ENCODE measurements at places on chromosomes 6 and 20.
A peak's percentile ranks its signal among the peaks of the same experiment; 100 is the strongest.

DNA sequence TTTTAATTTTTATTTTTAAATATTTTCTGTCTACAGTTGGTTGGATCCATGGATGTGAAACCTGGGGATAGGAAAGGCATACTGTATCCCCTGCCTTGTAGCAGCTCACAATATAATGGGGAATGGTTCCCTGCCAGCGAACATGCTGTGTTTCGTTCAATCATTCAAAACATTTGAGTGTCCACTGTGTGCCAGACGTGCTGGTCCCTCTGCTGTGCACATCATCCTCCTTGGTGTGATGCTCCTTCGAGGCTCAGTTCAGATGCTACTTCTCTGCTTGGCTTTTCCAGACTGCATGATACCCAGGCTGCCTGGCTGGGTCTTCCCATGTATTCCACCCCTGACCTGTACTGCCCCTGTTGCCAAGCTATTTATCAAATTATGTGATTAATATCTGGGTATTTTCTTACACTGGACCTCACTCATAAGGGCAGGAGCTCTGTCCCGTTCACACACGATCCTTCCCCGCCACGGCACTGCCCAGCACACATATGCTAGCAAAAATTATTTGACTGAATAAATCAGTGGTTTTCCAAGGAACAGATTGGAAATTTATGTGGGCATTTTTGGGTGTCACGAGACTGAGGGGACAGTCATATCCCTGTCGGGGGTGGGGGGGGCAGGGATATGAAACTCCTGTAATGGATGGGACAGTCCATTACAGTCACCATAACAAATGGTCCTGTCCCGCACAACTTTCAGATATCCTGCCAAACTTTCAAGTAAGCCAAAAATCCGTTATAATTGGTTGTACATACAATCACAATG lies 4.9 kb downstream of the SDCBP2 start:
- DNase-seq = peak; percentile 27

DNA sequence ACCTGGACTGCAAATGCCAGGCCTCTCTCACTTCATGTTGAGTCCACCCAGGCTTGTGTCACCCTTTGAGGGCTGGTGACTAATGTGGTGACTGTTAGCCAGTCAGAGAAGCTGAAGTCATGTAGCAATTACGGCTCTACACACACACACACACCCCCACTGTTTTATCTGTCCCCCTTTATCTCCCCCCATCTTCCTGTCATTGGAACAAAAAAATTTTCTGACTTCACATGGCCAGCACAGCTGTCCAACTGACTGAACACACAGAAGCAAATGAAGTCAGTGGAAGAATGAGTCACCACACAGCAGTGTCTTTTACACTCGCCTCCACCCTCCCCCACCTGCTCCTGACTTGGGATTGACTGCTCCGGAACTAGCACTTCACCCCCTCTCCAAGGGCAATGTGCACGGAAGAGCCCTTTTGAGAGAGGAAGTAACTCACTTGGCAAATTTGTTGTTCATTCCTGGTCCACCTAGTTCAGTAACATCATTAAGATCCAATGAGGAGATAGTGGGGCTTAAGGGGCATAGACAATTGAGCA lies 198.0 kb downstream of the RNF144B start:
- DNase-seq = no peak

DNA sequence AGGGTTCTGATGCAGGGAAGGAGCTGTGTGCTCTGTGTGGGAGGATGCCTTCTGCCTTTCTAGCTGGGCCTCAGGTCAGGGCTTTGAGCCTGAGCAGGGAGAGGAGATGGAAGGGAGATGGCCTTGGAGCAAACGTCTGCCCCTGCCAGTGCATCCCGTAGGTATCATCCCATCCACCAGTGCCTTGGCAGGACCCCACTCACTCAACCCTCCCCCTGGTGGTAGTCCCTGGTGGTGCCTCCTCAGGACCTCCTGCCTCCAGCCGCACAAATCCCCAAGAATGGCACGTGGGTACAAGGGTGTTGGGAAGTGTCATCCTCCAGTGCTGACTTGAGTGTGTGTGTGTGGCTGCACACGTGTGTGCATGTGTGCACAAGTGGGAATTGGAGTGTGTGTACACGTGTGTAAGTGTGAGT lies 23.1 kb upstream of the MICB start:
- DNase-seq = peak; percentile 80

- no peak for DNase-seq
Observed at GRCh38 chr6:158559338-158559894, 475 bp upstream of the TMEM181 start.

DNA sequence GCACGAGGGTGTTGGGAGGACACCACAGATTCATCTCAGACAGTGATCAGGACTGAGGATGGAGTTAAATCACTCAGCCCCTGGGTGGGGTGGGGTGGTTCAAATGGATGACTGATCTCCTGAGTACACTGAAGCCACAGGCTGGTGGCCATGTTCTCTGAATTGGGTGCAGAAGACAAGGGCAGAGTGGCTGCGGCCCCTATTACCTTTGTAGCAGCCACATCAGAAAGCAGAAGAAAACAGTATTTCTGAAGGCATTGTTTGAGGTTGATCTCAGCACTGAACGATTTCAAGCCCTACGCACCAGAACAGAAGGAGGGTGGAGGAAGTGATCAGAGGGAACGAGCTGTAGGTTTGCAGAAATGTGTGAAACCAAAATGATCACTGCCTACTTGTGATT lies 71.6 kb downstream of the SH3BGRL2 start:
- DNase-seq = no peak

- DNase-seq = no peak
Observed at GRCh38 chr6:128389820-128390534, 130.4 kb downstream of the PTPRK start.

- DNase-seq = no peak
Observed at GRCh38 chr6:35036059-35036827, 104.9 kb downstream of the TCP11 start.

DNA sequence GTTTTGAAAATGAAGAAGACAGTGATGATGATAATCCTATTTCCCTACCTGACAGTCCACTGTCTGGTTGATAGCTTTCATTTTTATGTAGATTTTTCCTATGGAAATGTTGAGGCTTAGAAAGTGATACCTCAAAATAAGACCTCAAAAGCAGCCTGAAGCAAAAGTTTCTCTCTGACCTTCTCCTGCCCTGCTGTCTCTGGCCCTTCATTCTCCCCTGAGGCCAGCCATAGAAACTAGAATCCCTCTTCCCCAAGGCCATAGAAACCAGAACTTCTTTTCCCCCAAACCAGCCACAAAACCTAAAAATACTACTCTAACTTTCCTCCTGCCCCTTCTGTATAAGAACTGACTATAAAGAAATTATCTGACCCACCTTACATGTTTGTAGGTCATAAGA lies 52.6 kb upstream of the GCM1 start:
- no peak for DNase-seq

DNA sequence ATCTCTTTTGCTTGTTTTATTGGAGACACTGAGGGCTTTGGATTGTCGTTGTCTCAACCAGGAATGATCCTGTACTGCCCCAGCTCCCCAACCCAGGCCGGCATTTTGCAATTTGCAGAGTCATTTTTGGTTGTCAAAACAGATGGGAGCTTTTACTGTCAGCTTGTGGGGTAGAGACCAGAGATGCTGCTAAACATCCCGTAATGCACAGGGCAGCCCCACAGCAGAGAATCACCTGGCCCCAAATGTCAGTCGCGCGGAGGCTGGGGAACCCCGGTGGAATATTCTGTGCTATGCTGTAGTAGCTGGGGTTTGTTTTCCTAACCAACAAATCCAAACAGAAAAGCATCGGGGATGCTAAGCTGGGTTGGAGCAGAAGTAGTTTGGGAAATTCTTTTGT lies 99.7 kb downstream of the TSHZ2 start:
- DNase-seq = no peak

- no peak for DNase-seq
Observed at GRCh38 chr20:53822534-53822933, 228.9 kb upstream of the ZNF217 start.

GRCh38 chr20:13788167-13788834 lies 3.5 kb downstream of the NDUFAF5 start:
- peak; percentile 81 for DNase-seq

- no peak for DNase-seq
Observed at GRCh38 chr6:131744432-131745287, 33.8 kb upstream of the CTAGE9 start.

- DNase-seq = peak; percentile 32
Observed at GRCh38 chr6:166618251-166618650, 8.8 kb downstream of the RPS6KA2 start.

GRCh38 chr20:23152902-23153301 lies 66.8 kb upstream of the CD93 start:
- DNase-seq = no peak

- no peak for DNase-seq
Observed at GRCh38 chr20:5807431-5807830, 57.2 kb downstream of the SHLD1 start.

- DNase-seq = no peak
Observed at GRCh38 chr6:89273816-89274215, 41.3 kb downstream of the GABRR2 start.

DNA sequence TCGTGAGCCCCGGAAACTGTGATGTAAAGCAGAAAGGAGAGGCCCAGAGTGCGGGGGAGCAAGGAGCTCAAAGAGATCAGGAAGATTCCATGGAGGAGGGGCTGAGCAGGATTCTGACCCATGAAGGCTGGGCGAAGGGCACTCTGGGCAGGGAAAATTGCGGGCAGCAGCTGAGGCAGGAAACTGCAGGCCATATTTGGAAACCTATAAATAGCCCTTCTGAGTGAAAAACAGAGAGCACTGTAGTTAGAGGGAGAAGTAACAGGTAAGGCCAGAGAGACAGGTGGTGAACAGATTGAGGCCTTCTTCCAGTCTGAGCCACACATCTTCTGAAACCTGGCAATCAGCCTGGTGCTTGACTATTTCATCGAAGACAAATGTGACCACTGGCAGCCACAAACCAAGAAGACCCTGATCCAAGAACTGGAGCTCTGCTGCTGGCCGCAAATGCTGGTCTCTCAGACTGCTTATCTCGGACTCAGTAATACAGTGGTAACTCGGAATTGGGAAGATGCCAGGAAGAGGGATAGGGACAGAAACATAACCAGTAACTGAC lies 14.1 kb upstream of the BEND3 start:
- no peak for DNase-seq

- no peak for DNase-seq
Observed at GRCh38 chr6:38676236-38676973, 26.5 kb downstream of the GLO1 start.

DNA sequence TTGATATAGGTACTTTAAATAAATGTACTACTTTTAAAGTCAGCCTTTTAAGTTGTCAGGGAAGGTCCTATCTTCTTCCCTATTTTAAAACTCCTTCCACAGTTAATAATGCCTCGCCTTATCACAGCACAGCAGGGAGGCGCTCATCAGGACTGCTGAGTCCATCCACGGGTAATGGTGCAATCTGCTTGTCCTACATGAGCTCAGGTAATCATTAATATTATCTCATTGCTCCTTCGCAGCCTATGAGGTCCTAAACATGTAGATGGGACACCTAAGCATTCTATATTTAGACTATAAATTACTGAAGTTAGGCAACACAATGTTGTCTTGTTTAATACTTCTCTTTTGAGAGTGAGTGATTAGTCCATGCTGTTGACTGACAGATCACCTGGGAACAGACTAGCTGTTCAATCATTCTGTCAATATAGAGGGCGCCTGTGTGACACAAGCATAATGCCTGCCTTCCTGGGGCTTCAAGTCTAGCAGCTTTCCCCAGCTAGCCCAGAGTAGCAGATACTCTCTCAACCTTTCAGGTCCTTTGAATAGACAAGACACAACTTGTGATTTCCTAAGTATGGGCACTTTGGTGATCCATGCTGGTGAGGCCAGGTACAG lies 91.0 kb downstream of the FYN start:
- no peak for DNase-seq

DNA sequence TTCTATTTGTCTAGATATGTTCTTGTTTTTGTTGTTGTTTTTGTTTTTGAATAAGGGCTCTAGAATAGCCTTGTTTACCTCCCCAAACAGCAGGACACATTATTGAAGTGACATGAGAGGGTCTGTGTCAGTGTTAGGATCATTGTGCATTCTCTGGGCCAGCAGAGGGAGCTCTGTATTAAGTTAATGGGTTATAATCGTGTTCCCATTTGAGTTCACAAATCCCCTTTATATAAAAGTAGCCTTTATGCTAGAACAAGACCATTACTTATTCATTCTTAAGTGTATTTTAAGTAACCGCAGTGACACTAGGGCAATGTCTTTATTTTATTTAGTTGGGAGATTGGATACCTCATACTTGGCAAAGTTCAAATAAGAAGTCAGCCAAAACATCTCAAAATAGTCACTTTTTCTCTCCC lies 44.8 kb downstream of the STK4 start:
- peak; percentile 82 for DNase-seq

GRCh38 chr6:43250992-43251373 lies 7.7 kb downstream of the TTBK1 start:
- DNase-seq = peak; percentile 51
